Esophagus muscularis mucosa (tissue), 4 donors: ENCODE measurements at places on chromosomes 1 and 21.

- H3K36me3 ChIP-seq: no peaks in the 10 kb centered on the region
- no peaks in the 10 kb centered on the region for H3K4me1 ChIP-seq
- peaks cover 17% of the 10 kb centered on the region for H3K27me3 ChIP-seq
Observed at GRCh38 chr1:143736562-143736961, 235.2 kb downstream of the FAM72C start.

DNA sequence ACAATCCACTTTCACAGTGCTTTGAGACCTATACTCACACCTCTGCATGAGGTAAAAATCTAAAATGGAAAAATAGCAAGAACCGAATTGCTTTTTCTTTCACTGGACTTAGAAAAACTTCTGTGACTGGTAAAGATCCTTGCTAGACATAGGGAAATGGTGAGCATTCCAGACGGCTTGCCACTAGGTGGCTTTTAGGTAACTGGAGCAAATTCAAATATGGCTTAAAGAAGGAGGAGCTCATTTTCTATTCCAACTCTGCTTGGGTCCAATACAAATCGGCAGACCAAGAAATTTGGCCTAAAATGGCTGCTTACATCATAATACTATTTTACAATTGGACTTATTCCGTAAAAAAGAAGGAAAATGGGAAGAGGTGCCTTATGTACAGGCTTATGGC lies 977.9 kb downstream of the ADGRL2 start:
- no peak overlapping the region for H3K4me3 ChIP-seq
- no peaks in the 10 kb centered on the region for H3K4me1 ChIP-seq
- no peaks in the 10 kb centered on the region for H3K27me3 ChIP-seq
- DNase-seq: no peak
- no peaks in the 10 kb centered on the region for H3K36me3 ChIP-seq

DNA sequence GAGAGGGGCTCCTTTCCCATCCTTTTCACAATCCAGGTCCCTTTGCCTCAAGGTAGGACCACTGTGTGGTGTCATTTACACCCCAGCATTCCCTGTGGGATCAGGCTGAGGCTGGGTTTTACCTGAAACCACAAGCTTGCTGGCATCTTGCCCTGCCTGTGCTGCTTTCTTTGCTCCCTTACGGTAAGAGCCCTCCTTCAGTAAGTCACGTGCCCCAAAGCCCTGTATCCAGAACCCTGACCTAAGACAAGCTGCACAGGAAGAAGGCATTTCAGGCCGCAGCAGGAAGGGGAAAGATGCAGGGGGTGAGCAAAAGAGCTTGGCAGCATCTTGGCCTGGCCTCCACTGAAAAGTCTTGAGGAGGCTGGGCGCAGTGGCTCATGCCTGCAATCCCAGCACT lies 58.4 kb downstream of the KLHDC7A start:
- no peaks in the 10 kb centered on the region for H3K36me3 ChIP-seq
- H3K27ac ChIP-seq: no peak overlapping the region
- no peaks in the 10 kb centered on the region for H3K4me1 ChIP-seq
- no peak overlapping the region for H3K4me3 ChIP-seq
- peaks cover 91% of the 10 kb centered on the region for H3K27me3 ChIP-seq

- no peak overlapping the region for H3K27ac ChIP-seq
- H3K4me3 ChIP-seq: no peak overlapping the region
Observed at GRCh38 chr1:84969489-84970250, 27.2 kb downstream of the MCOLN2 start.

DNA sequence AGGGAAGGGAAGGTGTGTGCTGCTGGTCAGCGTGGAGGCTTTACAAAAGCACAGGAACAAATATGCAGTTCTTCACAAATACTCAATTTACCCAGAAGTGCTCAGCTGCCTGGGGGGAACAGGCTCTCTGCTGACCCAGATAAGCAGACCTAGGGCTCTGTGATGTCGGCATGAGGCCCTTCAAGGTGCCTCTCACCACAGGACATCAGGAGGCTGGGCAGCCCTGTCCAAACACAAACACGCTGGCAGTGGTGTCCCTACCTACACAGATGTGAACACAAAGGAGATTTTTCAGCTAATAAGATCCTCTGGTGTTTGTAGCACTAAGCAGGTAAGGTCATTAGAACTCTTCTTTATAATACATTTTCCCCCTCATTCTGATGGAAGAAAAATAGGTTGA lies 243.0 kb upstream of the PROX1 start:
- H3K4me3 ChIP-seq: no peak overlapping the region
- no peaks in the 10 kb centered on the region for H3K4me1 ChIP-seq
- H3K27ac ChIP-seq: no peak overlapping the region
- DNase-seq: no peak
- no peaks in the 10 kb centered on the region for H3K36me3 ChIP-seq
- no peaks in the 10 kb centered on the region for H3K27me3 ChIP-seq

DNA sequence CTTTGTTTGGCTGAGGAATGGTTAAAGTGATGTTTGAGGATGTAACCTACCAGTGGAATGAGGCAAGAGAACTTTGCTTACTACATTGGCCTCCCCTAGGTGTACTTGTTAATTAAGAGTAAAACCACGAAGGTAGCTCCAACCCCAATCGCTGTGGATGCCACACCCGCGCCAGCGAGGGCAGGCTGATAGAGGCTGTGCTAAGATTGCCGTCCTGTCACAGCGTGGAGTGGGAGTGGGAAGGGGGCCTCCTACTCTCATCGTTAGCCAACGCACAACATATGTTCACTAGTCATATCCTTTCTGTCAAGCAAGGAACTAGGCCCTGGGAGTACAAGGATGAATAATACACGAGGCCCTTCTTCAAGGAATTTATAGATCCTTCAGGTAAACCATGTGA lies 99.6 kb downstream of the RUNX1 start:
- no peaks in the 10 kb centered on the region for H3K4me1 ChIP-seq
- no peak overlapping the region for H3K4me3 ChIP-seq
- H3K27ac ChIP-seq: no peak overlapping the region
- H3K27me3 ChIP-seq: no peaks in the 10 kb centered on the region
